ENCODE measurements at places on chromosomes 5 and 9.

DNA sequence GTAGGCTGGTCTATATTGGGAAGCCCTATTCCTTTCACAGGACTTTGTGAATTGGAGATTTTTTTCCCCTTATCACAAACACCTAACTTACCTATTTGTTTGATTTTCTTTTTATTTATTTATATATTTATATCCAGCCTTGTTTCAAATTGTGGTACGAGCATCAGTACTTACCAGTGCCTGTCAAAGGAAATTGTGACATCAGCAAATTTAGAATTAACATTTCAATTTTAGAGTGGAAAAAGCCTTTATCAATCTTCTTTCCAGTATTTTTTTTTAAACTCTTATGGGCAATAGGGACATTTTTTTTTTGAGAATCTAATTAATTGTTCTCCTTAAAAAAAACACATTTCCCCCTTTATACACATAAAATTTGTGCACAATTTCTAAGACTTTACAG lies 790.2 kb downstream of the PRELID2 start:
- no peak for DNase-seq

DNA sequence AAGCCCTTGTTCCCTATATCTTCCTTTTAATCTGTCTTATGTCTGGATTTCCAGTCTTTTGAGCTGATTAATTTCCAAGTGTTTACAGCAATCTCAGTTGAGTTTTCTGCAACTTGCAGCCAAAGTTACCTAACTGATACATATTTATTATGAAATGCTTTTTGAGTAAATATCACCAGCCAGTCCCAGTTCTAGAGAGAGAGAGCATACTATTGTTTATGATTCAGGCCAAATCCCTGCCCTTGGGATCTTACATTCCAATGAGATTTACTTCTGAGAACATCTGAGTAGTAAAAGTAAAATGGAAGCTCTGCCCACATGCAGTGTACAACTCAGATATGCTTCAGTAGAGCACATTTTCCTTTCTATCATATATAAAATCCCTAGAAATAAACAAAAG lies 661.7 kb downstream of the KCTD16 start:
- DNase-seq, result no peak

- peak; percentile 14 for DNase-seq
Measured at GRCh38 chr5:131328536-131329285, 64.9 kb downstream of the CDC42SE2 start.

- DNase-seq, result no peak
Measured at GRCh38 chr5:177980743-177981151, 15.3 kb downstream of the PROP1 start.

DNA sequence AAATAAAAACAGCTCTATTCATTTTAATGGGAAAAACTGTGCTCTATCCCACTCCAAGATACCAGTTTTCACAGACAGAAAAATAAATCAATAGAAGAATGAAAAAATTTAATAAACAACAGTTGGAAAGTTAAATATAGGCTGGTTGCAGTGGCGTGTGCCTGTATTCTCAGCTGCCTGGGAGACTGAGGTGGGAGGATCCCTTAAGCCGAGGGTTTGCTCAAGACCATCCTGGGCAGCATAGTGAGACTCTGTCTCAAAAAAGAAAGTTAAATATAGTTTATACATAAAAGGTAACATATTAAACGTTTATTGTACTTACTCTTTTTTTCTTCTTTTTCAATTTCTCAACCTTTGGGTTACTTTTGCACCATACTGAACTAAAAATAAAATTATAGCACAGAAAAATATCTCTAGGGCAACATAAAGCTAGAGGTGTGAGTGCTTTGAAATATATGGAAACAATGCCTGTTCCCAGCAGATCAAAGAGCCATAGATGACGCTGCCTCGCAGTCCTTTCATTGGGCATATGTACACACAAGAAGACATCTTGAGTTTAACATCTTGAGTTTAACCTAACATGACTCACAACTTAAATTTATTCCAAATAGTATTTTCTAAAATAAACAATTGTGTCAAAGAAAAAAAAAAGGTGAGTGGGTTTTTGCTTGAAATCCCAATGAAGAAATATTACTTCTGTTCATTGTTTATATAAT lies 25.7 kb upstream of the KLF9 start:
- no peak for DNase-seq

- no peak for DNase-seq
Measured at GRCh38 chr5:161022151-161022550, 170.1 kb upstream of the ATP10B start.

- no peak for DNase-seq
Measured at GRCh38 chr5:77262697-77263096, 52.2 kb downstream of the PDE8B start.

- DNase-seq, result no peak
Measured at GRCh38 chr9:35854091-35854762, 16.0 kb downstream of the OR13J1 start.

GRCh38 chr5:38634568-38635369 lies 78.3 kb upstream of the LIFR start:
- no peak for DNase-seq

GRCh38 chr9:109507421-109507838 lies 9.3 kb upstream of the PTPN3 start:
- DNase-seq, result peak; percentile 33

DNA sequence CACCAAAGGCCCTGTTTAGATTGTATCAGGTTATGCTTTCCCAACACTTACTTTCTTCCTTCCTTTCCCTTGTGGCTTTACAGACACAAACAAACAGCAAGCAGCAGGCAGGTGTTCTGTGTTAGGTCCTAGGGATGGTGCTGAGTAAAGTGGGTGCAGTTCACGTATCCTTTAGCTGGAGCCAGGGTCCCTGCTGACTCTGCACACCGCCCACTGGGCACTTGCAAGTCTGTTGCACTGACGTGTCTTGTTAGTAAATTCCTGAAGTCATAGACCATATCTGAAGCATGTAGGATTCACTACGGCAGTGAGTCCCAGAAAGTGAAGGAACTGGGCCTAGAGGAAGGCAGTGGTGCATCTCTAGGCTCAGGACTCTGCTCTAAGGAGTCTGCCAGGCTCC lies 96.5 kb downstream of the DAPK1 start:
- DNase-seq, result no peak

DNA sequence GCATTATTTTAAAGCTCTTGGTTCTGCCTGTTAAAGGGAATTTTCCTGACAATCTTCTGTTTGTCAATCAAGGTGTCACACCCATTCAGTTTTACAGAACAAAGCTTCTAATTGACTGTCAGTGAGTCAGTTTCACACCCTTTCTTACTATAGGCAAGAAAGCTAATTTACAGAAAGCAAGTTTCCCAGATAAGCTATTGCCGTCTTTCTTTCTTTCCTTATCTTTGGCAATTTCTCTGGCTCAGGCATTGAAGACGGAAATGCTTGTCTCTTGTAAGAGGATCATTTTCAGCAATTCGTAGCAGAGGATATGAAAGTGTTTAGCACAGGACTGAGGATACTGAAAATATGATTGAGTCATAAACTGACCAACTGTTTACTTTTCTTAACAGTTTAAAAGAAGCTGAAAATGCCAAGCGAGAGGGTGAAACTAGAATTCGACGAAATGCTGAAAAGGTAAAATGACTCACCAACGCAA lies 27.0 kb downstream of the SPINK5 start:
- DNase-seq, result no peak

- peak; percentile 80 for DNase-seq
Measured at GRCh38 chr5:181223058-181223728, at the start of gene TRIM41. Gene TRIM41, plus strand, starts transcription at chr5:181223281. Its CDS starts 719 bp downstream, at chr5:181224000.

GRCh38 chr9:83060556-83060955 lies 2.4 kb downstream of the RASEF start:
- no peak for DNase-seq

- DNase-seq, result no peak
Measured at GRCh38 chr5:126098330-126099017, 324.7 kb upstream of the GRAMD2B start.

DNA sequence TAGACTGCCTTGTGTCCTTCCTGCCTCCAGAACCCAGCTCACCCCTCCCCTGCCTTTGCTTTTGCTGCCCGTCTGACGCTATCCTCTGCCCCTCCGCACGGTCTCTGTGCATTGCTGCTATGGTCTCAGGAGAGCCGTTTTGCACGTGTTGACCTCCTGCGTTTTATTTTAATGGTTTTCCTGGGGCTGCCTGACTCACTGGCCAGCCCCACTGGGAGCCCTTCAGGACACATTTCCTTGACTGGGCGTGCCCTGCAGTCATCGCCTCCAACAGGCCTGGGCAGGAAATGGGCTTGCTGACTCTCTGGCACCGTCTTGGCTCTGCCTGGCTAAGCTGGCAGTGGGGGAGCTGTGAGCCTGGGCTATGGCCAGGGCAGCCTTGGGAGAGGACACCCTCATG lies 17.9 kb upstream of the ASS1 start:
- DNase-seq, result no peak

GRCh38 chr5:97165726-97166125 lies 17.3 kb downstream of the RIOK2 start:
- no peak for DNase-seq

GRCh38 chr9:73154722-73155121 lies 3.1 kb downstream of the ANXA1 start:
- no peak for DNase-seq
